ENCODE measurements at places on chromosomes 5 and 9.

DNA sequence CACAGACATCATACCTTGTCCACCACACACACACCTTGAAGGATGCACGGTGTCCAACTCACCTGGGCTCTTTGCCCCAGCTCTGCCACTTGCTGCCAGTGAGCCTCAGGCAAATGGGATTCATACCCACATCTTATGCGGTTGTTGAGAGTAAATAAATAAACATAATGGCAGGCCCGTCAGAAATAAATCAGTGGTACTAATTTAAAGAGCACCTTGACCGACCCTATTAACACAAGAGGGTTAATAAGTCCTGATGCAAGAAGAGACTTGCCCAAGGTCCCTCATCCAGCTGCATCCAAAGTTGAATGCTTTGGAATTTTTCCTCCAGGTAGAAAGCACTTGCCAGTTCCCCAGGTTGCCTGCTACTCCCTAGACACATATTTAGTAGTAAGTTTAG is 11.6 kb upstream of the AKNA start:
- no peak for DNase-seq

- DNase-seq: no peak
These were observed 15.1 kb downstream of the TIMD4 start for GRCh38 chr5:156947925-156948324.

GRCh38 chr5:26681861-26682260 is 356.5 kb downstream of the CDH9 start:
- no peak for DNase-seq

DNA sequence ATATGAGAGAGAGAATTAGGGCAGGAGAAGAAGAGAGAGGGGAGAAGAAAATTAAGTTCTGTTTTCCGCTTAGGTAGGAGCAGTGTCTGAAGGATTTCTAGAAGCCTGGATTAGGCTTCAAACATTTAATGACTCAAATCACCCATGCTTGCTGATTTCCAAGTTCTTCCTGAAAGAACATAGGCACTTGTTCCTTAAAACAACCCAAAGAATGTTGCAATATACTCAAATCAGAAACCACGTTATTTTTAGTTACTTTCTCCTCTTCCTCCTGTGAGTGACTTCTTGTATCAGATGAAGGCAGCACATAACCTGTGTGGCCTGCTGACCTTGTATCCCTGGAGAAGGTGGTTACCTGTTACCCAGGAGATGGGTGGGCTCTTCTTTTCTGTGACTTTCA is 351.5 kb upstream of the KLF4 start:
- no peak for DNase-seq
